Astrocyte (in vitro differentiated cells and primary cell): ENCODE measurements at places on chromosomes 11 and 22. TPM values are rescaled to one million over a fixed set of nuclear protein-coding genes. Genes with fewer than 3 reads are reported as not detected.

GAB4 gene
- not detected in 2 replicates for total RNA-seq

TMPRSS6 gene
- total RNA-seq, result not detected in 2 replicates

MRGPRF gene
- 3.2 and 4.1 TPM in 2 replicates for total RNA-seq

PKP3 gene
- total RNA-seq, result 1.1 and 2.1 TPM in 2 replicates

OR51B4 gene
- total RNA-seq, result not detected in 2 replicates

KBTBD4 gene
- total RNA-seq, result 11.9 and 12.5 TPM in 2 replicates

PTGDR2 gene
- total RNA-seq, result not detected in 2 replicates

OR8G1 gene
- total RNA-seq, result not detected in 2 replicates

CADM1 gene
- 414 and 491 TPM in 2 replicates for total RNA-seq

BBOX1 gene
- 0.39 and 0.62 TPM in 2 replicates for total RNA-seq

CTSC gene
- total RNA-seq, result 160 and 195 TPM in 2 replicates

DNA sequence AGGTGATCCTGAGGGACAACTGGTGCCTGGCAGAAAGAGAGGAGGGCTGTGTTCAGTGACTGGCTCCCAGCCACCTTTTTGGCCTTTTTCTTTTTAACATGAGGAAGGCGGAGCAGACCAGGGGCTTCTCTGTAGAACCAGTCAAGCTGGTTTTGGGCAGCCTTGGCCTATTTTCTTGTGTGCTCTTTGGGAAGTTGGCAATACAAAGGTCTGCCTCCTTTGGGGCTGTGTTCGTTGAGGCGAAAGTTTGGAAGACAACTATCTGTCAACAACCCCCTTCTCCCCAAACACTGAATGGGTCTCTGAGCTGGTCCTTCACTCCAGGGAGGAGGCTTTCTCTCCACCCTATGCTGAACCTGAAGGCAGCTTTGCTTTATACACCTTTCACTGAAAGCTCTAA lies 8.5 kb downstream of the MARK2 start:
- H3K4me3 ChIP-seq, result no peak overlapping the region
- DNase-seq, result no peak
- no peak overlapping the region for H3K27ac ChIP-seq
- peaks cover 3% of the 10 kb centered on the region for H3K4me1 ChIP-seq
- no peaks in the 10 kb centered on the region for H3K36me3 ChIP-seq

- H3K27ac ChIP-seq, result no peak overlapping the region
- peaks cover 3% of the 10 kb centered on the region for H3K27me3 ChIP-seq
- no peak for DNase-seq
Measured at GRCh38 chr11:46338988-46339666, 8.1 kb upstream of the DGKZ start.

DNA sequence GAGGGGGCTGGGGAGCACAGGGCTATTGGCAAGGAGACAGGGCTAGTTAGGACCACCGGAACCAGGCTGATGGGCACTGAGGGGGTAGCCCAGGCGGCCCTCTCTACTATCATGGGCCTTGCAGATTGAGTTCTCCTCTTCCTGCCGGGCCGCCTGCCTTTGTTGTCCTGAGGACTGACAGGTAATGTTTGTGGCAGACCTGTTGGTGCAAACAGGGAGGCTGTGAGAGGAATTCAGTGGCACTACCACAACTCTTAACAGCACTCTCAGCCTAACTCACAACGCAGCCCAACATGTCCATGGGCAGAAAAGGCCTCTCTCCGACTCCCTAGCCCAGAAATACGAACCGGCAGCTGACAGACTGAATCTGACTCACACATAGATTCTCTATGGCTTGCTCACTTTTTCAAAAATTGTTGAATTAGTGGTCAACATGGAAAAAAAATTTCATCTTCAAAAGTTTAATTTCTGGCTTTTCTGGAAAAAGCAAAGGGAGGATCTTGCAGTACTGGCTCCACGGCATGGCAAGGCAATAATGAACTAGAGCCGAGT lies 11.4 kb downstream of the KCNJ5 start:
- no peaks in the 10 kb centered on the region for H3K36me3 ChIP-seq
- no peak overlapping the region for H3K27ac ChIP-seq
- no peak overlapping the region for H3K4me3 ChIP-seq
- DNase-seq, result peak; percentile 75

DNA sequence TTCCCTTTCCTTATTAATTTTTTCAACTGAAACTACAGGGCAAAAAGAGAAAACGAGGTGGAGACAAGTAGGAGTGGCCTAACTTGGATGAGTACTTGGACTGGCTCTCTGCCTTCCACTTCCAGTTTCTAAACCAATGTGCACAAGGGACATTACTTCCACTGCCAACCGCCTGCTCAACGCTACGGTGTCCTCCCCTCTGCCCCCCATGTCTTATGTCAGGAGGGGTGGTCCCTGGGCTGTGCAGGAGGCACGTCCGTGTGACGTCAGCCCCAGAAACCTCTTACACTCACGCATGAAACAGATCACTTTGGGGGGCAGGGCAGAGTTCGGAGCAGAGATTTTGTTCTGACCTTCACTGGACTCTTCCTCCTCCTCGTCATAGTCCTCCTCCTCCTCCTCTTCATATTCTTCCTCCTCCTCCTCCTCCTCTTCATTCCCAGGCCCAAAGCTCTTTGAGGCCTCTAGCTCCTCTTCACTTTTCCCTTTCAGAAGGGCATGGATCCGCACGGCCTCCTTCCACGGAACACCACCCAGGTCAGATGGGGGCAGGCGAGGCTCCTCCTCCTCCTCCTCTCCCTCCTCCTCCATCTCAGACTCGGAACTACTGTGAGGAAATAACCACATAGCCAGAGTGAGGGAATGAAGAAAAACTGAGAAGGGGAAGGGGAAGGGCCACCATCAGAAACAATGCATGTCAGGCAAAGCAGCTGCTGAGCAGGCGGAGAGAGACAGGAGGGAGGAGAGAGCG lies 57.4 kb upstream of the BID start:
- no peaks in the 10 kb centered on the region for H3K4me1 ChIP-seq
- no peak overlapping the region for H3K27ac ChIP-seq
- H3K36me3 ChIP-seq, result peaks cover 4% of the 10 kb centered on the region
- no peak overlapping the region for H3K4me3 ChIP-seq

DNA sequence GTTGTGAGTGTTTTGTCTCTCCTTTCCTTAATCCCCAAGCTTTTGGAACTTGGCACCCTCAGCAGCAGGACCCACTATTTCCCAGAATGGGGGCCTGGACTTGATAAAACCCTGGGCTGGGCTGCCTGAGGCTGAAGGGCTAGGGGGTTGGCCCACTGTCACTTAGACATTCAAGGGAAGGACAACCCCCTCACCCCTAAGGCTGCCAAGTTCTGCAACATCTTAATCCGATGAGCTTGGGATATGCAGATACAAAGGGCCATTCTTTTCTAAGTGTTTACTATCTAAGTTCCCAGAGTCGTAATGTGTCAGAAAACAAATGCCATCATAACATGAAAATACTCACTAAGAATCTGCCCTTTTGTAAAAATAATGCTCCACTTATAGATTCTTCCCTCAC lies 42.9 kb downstream of the IRAG1 start:
- peaks cover 22% of the 10 kb centered on the region for H3K4me1 ChIP-seq
- no peak overlapping the region for H3K4me3 ChIP-seq
- H3K36me3 ChIP-seq, result no peaks in the 10 kb centered on the region
- no peak for DNase-seq
- H3K27me3 ChIP-seq, result no peaks in the 10 kb centered on the region

- H3K4me1 ChIP-seq, result no peaks in the 10 kb centered on the region
- H3K36me3 ChIP-seq, result no peaks in the 10 kb centered on the region
- H3K27me3 ChIP-seq, result no peaks in the 10 kb centered on the region
- H3K27ac ChIP-seq, result no peak overlapping the region
Measured at GRCh38 chr11:61111050-61111435, 8.8 kb downstream of the CD5 start.

GRCh38 chr11:19332476-19332875 lies 91.7 kb upstream of the E2F8 start:
- no peak overlapping the region for H3K27ac ChIP-seq
- H3K36me3 ChIP-seq, result no peaks in the 10 kb centered on the region
- no peak overlapping the region for H3K4me3 ChIP-seq
- H3K4me1 ChIP-seq, result no peaks in the 10 kb centered on the region
- DNase-seq, result no peak
- H3K27me3 ChIP-seq, result peaks cover 38% of the 10 kb centered on the region

- H3K27me3 ChIP-seq, result no peaks in the 10 kb centered on the region
- no peak for DNase-seq
- no peak overlapping the region for H3K4me3 ChIP-seq
Measured at GRCh38 chr11:128904303-128904655, 13.1 kb downstream of the KCNJ5 start.

DNA sequence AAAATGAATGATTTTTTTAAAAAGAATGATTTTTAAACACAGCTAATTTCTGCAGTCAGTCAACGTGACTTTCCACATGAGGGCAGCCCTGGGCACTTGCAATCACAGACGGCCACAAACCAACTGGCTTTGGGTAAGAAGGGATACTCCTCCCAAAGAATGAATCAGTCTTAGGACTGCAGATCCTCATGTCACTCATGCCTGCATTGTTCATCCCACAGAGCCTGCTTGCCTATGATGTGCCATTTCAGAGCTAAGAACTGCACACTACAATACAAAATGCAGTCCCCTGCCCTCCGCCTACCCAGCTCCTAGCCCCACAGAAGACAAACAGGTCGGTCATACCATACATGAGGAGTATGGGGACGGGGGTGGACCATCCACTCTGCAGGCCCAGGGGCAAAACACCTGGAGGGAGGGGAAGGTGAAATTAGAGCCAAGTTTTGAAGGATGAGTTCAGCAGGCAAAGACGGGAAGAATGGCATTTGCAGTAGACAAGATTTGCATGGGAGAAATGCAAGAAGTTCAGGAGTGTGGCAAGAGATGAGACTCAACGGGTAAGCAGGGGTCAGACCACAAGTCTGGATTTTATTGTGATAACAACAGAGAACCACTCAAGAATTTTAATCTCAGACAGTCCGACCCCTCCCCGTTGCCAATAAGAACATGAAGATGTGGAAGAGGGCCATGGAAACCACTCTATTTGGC lies 24.7 kb downstream of the PACSIN2 start:
- peak; percentile 87 for DNase-seq
- H3K4me1 ChIP-seq, result peaks cover 36% of the 10 kb centered on the region
- peak overlapping the region; percentile 72 for H3K27ac ChIP-seq
- H3K4me3 ChIP-seq, result peak overlapping the region; percentile 41
- H3K36me3 ChIP-seq, result no peaks in the 10 kb centered on the region

DNA sequence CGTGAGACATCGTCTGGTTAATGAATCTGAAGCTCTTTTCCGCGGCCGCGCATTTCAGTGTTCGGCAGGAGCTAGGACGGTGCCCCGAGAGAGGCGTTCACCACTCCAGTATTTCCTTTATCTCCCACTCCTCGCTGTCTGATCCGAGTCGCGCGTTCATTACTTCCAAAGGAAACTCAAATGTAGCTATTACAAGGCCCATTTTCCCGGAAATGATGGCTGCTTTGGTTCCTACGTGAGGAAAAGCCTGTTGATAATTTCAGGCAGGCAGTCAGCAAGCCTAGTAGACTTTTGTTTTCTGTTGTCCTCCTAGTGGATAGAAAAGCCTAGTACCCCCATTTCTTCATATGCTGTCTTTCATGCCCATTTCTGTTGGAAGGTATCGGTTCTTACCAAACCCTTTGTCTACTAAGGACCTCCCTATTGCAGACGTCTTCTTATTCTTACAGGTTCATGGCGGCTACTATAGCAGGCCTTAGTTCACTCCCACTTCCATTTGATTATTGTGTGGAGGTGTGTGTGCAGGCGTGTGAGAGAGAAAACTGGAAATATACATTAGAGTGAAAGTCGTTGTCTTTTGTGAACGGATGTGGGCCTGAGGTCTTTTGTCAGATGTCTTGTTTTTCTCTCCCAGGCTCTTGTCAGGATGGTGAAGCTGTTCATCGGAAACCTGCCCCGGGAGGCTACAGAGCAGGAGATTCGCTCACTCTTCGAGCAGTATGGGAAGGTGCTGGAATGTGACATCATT lies 737 bp downstream of the RBM4 start:
- H3K36me3 ChIP-seq, result peaks cover 38% of the 10 kb centered on the region
- H3K27ac ChIP-seq, result peak overlapping the region; percentile 88
- no peaks in the 10 kb centered on the region for H3K27me3 ChIP-seq
- DNase-seq, result peak; percentile 22
- peaks cover 48% of the 10 kb centered on the region for H3K4me1 ChIP-seq

DNA sequence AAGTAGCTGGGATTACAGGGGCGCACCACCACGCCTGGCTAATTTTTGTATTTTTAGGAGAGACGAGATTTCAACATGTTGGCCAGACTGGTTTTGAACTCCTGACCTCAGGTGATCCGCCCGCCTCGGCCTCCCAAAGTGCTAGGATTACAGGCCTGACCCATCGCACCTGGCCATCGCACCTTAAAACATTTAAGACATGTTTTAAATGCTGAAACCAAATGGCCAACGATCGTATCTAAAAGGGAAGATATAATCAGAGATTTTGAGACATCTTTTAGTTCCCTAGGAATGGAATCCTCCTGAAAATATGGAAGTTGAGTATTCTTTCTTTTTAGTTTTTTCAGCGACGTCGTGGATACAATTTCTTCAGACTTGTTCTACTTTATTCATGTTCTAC lies 21.8 kb upstream of the APOBEC3A start:
- H3K4me1 ChIP-seq, result no peaks in the 10 kb centered on the region
- H3K27me3 ChIP-seq, result peaks cover 5% of the 10 kb centered on the region
- DNase-seq, result no peak
- H3K27ac ChIP-seq, result no peak overlapping the region
- no peaks in the 10 kb centered on the region for H3K36me3 ChIP-seq
- H3K4me3 ChIP-seq, result no peak overlapping the region

DNA sequence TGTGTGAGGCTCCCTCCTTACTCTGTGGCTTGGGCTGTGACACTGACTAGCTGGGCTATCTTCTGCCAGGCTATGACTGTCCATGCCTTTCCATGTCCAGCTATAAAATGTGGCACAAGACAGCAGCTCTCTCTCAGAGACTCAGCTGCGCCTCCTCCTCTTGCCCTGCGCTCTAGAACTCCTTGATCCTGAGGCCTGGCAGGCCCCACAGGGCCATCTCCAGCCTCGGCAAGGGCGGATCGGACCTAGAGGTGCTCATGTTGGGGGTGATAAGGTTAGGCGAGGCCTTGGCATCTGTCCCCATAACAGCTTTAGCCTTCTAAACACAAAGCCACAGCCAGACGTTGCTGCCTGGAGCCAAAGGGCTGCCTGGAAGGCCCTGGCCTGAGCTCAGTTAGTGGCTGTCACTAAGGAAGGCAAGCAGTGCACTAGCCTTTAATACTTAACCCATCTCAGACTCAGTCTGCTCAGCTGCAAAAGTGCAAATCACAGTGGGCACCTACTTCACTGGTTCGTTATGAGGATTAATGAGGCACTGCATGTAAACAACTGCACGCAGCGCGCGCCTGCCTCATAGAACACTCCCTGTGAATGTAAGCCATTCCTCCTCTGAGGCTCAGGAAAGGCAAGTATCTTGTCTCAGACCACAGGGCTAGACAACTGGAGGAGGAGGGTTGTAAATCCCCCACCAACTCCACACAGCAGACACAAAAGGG lies 1.2 kb downstream of the GUCD1 start:
- peak overlapping the region; percentile 83 for H3K27ac ChIP-seq
- H3K27me3 ChIP-seq, result no peaks in the 10 kb centered on the region
- H3K4me3 ChIP-seq, result peak overlapping the region; percentile 89

DNA sequence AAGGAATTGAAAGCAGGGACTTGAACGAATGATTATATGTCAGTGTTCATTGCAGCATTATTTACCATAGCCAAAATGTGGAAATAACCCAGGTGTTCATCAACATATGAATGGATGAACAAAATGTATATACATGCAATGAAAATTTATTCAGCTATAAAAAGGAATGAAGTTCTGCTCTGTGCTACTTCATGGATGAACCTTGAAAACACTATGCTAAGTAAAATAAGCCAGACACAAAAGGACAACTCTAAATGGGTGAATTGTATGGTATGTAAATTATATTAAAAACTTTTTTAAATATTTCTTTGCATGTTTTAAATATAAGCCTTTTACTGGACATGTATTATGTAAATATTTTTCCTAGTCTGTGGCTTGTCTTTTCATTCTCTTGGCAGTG lies 107.0 kb downstream of the ME3 start:
- H3K27me3 ChIP-seq, result no peaks in the 10 kb centered on the region
- H3K27ac ChIP-seq, result no peak overlapping the region
